Stimulated activated CD4-positive, alpha-beta T cell treated with anti-CD3 and anti-CD28 coated beads, Interleukin-1b, Interleukin-23, amount 100 ng/mL, for 24 hours (primary cell): ENCODE measurements at places on chromosomes 6 and 20.

- DNase-seq: no peak
Observed at GRCh38 chr6:28880894-28881780, 42.6 kb downstream of the TRIM27 start.

DNA sequence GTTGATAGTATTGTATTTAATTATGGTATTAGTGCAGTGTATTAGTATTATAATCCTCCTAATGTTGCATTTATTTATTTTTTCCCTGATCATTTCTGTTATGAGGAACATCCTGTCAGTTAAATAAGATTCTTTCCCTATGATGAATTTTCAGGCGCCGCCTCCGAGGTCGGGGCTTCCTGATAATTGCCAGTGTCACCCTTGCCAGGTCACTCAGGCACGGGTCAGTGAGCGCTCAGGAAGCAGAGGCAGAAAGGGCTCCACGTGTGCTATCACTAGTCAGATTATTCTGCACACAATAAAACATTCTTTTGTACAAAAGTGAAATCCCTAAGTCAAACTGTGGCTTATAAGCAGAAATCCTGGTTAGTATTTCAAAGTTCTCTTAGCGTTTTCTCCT, 64.8 kb downstream of the TSHZ2 start:
- no peak for DNase-seq

- DNase-seq: no peak
Observed at GRCh38 chr20:20955892-20956291, 150.3 kb downstream of the LINC00237 start.

DNA sequence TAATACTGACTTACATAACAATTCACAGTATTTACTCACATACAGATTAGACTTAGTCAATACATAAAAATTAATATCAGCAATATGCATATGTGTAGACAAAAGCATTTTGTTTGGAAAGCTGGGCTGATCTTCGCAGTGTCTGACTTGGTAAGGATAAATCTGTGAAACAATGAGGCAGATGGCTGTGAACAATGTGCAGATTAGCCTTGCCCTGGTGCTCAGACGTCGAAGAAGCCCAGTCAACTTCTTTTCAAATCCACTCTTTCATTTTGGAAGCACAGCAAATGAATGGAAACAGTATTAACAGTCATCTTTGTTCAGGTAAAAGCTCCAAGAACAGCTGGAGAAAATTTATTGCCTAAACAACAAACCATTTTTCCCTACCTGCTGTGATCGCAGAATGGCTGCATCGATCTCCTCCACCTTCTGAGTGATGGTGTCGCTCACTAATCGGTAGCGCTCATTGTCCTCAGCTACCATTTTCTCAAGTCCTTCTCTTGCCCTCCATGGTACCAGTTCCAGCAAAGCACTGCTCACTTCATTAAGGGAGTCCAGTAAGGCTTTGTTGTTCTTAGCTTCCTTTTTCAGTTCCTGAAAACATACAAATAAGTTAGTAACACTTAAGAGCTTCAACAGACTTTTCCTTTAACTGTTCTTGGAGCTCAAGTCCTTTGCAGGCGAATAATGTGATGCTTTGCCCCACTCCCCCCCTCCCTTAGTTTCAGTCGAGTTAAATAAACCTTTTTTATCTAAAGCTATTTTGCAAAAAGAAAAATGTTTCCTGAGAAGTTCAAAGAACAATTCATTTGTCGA, 116.5 kb downstream of the DST start:
- DNase-seq: no peak

- no peak for DNase-seq
Observed at GRCh38 chr6:116881236-116881635, 4.2 kb downstream of the RFX6 start.

GRCh38 chr6:136236466-136237293, 13.4 kb downstream of the MTFR2 start:
- no peak for DNase-seq

DNA sequence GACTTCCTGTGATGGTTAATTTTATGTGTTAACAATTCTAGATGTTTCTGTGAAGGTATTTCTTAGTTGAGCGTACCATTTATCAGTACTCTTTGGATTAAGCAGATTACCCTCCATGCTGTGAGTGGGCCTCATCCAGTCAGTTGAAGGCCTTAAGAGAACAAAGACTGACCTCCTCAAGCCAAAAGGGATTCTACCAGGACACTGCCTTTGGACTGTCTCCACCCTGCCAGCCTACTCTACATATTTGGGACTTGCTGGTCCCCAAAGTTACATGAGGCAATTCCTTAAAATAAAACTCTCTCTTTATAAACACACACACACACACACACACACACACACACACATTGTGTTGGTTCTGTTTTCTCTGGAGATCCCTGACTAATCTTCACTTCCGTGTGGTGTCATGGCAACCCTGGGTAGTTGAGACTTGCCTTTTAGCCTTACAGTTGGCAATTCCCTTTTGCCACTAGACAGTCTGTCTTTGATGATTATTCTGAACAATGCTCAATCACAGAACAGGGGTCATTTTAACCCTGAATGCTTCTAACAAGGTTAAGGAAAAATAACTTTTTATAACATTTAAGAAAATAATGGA, 32.2 kb downstream of the MRAP2 start:
- no peak for DNase-seq

DNA sequence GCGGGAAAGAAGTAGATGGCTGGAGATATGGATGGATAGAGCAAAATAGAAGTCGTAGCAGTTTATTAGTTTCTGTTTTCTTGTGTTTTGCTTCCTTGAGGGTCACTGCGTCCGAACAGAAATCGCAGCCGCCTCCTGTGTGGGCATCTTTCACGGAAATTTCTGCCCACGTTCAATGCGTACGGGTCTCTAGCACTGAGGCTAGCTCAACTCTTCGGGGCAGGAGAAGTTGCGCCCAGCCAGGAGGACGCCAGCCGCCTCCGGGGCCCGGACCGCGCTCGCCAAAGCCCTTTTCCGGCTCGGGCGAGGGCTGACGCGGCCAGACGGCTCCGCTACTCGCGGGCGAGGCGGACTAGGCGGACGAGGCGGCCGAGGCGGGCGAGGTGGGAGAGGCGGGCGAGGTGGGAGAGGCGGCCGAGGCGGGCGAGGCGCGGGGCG, 814 bp downstream of the TFAP2B start:
- DNase-seq: no peak

DNA sequence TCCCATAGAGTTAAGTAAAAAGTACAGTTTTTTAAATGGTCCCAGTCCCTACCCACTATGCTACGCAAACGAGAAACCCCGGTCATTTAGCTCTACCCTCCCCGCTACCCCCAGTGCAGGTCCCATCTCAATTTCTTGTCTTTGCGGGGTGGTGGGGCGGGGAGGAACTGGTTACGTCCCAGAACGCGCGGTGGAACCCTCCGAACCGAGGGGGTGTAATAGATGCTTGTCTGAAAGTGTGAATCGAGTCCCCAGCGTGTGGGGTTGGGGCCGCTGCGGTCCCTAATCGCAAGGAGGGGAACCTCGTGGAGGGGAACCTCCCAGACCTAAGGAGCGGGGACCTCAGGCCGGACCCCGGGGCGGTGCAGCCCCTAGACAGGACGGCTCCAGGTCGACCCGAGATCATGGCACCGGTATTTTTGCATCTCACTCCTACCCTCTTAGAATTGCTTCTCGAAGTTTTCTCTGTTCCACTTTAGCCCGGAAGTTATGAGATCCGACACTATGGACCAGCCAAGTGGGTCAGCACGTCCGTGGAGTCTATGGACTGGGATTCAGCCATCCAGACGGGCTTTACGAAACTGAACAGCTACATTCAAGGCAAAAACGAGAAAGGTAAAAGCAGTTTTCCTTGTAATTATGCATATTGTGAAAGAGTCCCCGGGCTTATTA, 779 bp downstream of the HEBP2 start:
- DNase-seq: no peak

DNA sequence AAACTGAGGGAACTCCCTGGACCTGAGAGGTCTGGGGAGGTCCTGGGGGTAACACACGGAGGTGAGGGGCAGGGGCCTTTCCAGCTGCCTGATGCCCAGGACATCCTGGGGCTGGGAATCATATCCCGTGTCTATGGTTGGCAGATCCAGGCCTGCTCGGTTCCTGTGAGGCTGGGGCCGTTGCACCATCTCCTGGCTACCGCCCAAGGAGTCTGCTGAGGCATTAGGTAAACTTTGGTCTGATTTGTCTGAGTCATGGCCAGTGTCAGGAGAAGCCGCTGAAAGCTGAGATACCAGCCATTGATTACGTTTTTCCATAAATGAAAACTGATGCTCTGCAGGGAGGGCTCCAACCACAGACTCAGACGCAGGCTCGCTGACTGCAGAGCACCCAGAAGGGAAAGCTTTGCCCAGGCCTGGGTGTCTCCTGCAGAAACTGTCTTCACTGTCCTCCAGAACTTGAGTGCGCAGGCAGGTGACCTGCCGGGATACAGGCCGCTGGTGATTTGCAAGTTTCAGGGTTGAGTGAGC, 14.2 kb downstream of the TRAF3IP2 start:
- no peak for DNase-seq

- no peak for DNase-seq
Observed at GRCh38 chr6:36323062-36323461, 13.6 kb downstream of the BNIP5 start.

DNA sequence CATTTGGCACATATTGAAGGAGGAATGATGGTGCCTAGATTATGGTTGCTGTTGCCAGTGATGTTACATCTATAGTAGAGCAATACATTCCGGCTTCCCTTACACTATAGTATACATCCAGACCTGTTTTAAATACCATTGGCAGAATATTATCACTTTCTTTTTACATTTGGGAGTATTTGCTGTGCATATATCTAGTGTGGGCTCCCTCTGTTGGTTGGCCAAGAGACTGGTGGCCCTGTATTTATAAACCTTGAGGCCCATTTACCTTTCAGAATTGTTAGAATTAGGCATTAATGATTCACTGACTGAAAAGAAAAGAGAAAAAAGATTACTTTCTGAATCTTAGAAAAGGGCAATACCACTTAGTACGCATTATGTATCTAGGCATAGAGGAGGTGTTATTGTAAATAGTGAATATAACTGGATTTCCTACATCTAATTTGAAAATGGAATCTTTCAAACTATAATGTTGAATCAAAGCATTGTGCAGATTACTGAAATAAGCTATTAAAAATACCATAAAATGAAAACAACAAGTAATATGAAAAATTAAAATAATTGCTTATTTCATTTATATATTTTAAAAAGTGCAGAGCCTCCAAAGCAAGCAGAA, 628.8 kb upstream of the MAN1A1 start:
- DNase-seq: no peak

GRCh38 chr20:48493966-48494365, 333.8 kb downstream of the PREX1 start:
- no peak for DNase-seq

DNA sequence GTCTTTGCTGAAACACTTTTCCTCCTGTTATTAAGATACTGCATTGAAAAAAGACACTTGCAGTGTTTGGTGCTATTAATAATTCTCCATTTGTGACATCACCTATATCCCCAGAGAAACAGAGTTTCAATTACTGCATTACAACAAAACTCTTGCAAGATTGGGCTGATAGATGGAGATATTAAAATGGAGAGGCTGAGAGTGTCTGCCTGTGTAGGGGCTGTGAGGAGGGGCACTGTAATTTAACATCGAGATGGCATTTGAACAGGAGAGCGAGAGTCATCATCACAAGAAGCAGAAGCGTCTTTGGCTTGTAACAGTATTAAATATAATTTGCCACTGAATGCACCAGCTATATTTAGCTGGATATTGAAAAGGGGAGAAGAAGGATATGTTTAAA, 316.5 kb downstream of the CDH26 start:
- no peak for DNase-seq

GRCh38 chr6:159077123-159077522, 32.3 kb upstream of the TAGAP start:
- DNase-seq: no peak

- no peak for DNase-seq
Observed at GRCh38 chr6:138512609-138513008, 13.3 kb upstream of the NHSL1 start.

- DNase-seq: no peak
Observed at GRCh38 chr6:101108286-101108685, 227.2 kb upstream of the ASCC3 start.

- no peak for DNase-seq
Observed at GRCh38 chr6:157229713-157230112, 93.6 kb downstream of the TMEM242 start.

DNA sequence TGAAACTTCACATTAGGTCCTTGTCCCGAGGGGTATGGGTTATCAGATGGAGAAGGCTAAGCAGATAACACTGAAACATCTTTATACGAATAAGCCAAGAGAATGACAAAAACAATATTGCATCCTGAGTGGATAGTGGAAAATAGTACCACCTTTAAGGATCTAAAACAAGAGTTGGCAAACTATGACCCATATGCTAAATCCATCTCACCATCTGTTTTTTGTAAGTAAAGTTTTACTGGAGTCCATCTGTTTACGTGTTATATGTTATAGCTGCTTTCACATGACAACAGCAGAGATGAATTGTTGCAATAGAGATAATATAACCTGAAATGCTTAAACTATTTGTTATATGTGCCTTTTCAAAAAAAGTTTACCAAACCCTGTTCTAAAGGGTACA, 76.1 kb upstream of the TRDN start:
- no peak for DNase-seq

- DNase-seq: no peak
Observed at GRCh38 chr6:49826743-49827406, 39.5 kb downstream of the CRISP1 start.

DNA sequence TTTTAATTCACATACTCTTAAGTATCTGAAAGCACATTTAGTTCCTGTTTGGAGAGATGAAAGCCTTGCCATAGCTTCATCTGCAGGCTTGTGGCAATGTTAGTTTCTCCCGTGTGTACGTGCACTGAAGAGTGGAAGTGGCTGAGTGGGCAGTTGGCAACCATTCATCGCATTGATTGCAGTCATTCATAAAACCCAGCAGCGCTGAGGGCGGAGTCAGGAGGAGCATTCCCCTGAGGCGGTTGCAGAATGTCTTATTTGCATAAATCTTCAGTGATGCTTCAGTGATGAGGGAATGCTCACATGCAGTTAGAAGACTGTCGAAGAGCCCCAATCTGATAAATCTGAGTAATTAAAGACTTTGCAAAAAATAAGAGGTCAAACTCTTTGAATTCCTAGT, 79.1 kb downstream of the RIMS1 start:
- DNase-seq: no peak

GRCh38 chr20:49712646-49712995, 1.1 kb downstream of the B4GALT5 start:
- no peak for DNase-seq
